Bronchial epithelial cell (primary cell): ENCODE measurements at places on chromosomes 2 and 18. TPM values are rescaled to one million over a fixed set of nuclear protein-coding genes. Genes with fewer than 3 reads are reported as not detected.

Gene ALPI
- not detected in 2 replicates for total RNA-seq

Gene CAPN13
- under 0.01 TPM in 1 of 2 replicates, not detected in the other for total RNA-seq

Gene CPO
- total RNA-seq, result 0.13 TPM in 1 of 2 replicates, not detected in the other

Gene SKOR2
- total RNA-seq, result not detected in 2 replicates

Gene DSC3
- total RNA-seq, result 193 and 198 TPM in 2 replicates

Gene NABP1
- total RNA-seq, result 45.5 and 70.0 TPM in 2 replicates

Gene NEU2
- not detected in 2 replicates for total RNA-seq

Gene TUBB8B
- not detected in 2 replicates for total RNA-seq

Gene SNORC
- 0.53 and 1.0 TPM in 2 replicates for total RNA-seq

Gene ECEL1
- not detected in 2 replicates for total RNA-seq

Gene MYO1B
- 247 and 311 TPM in 2 replicates for total RNA-seq

Gene RGPD8
- 6.1 and 13.4 TPM in 2 replicates for total RNA-seq

Gene ARHGAP25
- total RNA-seq, result 0.77 and 0.79 TPM in 2 replicates

Gene NT5DC4
- not detected in 2 replicates for total RNA-seq

Gene GRP
- not detected in 2 replicates for total RNA-seq

Gene TMEM200C
- total RNA-seq, result under 0.01 TPM in 1 of 2 replicates, not detected in the other

Gene GPN1
- total RNA-seq, result 31.7 and 47.9 TPM in 2 replicates

Gene UGT1A5
- total RNA-seq, result 0.26 and 3.3 TPM in 2 replicates
